ENCODE measurements at places on chromosomes 2 and 18. TPM values are rescaled to one million over a fixed set of nuclear protein-coding genes. Genes with fewer than 3 reads are reported as not detected.

DNA sequence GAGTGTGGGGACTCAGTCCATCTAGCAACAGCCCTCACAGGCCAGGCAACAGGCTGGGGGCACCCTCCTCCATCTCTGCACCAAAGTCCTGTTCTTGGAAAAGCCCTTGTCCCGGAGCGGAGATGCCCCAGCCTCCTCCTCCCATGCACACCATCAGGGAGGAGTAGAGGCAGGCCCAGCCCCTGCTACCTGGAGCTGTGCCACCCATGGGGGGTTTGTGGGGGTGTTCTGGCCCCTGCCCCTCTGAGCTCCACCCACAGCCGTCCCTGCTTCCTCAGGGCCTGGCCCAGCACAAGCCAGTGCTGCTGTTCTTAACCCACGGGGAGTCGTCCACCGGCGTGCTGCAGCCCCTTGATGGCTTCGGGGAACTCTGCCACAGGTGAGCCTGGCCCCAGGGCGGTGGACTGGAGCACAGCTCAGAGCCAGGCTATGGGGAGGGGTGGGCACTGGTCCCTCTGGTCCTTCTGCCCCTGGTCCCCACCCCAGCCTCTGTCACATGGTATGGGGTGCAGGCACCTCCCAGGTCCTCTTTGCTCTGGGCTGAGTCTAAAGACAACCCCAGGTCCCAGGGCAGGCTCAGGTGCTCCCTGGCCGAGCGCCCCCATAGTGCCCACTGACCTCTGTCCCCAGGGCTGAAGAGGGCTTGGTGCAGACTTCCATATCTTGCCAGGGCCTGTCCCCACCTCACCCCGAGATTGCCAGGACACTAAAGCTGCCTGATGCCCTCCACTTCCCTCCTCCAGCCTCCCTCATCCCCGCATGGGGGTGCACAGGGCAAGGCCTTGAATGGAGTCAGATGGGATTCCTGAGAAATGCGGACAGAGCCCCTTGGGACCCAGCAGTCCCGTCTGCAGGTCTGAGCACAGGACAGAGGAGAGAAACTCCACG lies 2.7 kb downstream of the AGXT start:
- no peak for DNase-seq

DNA sequence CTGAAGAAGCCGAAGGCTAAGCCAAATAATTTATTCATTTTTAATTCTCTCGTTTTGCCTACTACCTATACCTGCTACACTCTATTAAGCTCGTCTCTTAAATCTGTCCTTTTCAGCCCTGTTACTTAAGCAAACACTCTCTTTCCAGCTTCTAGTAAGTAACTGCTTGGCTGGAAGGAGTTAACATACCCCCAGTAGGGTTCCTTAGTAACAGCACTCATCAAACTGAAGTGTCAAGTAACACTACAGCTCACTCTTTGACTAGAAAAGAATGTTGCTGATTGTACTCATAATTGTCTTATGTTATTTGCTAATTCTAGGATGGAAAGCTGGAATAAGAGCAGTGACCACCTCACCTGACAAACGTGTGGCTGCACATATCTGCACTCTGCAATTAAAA lies 120.0 kb upstream of the SCN7A start:
- DNase-seq, result no peak

DNA sequence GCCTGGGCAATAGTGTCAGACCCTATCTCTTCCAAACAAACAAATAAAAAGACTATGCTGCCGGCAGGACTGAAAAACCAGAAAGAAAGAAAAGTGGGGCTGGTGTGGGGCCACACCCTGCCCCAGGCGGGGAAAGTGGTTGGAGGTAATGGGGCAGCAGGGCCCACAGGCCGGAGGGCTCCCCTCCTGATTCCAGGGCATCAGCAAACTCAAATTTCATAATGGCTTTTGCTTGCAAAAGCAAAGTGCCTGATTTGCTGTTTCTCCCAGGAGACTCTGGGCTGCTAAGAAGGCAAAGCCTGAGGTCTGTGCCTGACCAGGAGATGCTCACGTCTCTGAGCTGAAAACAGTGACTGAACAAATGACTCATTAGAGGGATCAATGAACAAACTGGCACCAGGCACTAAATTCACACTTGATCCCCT lies 121.9 kb downstream of the HDAC4 start:
- no peak for DNase-seq

DNA sequence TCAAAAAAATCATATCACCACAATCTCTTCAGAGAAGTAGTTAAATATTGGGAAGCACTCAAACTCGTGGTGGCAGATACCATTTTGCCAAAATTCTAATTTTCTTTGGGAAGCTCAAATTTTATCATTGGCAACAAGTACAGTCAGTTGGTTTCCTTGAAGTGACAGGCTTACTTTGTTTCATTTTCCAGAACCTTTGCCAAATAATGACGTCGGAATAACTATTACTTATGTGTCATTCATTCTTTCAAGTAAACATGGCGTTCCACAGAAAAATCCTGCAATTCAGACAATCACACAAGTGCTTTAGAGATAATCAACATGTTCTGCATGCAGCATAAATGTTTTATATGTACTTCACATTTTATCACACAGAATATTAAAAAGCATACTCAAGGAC lies 5.4 kb downstream of the TTLL4 start:
- no peak for DNase-seq

The IL1RL2 gene
- not detected for total RNA-seq

- no peak for DNase-seq
These were observed 3.0 kb downstream of the ZDBF2 start for GRCh38 chr2:206277503-206277902.

The CD28 gene
- total RNA-seq, result not detected

The ANKAR gene
- total RNA-seq, result 8.5 TPM

GRCh38 chr18:70973626-70974025 lies 684.8 kb downstream of the SOCS6 start:
- no peak for DNase-seq

DNA sequence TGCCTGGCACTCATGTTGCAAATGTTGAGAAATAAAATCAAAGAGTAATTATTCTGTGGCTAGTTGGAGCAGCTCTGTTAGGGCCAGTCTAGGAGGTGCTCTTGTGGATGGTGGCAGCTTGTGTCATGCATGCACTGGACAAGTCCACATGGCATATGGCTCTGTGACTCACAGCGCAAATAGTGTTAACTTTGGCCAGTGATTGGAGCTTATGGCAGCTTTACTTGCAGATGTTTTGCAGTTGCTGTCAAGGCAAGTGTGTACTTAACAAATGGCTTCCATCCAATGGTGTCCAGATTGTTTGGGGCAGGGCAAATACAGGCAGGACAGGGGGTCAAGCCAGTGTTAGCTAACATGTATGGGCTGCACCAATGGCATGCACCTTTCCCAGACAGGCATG lies 26.1 kb upstream of the TMX3 start:
- no peak for DNase-seq

DNA sequence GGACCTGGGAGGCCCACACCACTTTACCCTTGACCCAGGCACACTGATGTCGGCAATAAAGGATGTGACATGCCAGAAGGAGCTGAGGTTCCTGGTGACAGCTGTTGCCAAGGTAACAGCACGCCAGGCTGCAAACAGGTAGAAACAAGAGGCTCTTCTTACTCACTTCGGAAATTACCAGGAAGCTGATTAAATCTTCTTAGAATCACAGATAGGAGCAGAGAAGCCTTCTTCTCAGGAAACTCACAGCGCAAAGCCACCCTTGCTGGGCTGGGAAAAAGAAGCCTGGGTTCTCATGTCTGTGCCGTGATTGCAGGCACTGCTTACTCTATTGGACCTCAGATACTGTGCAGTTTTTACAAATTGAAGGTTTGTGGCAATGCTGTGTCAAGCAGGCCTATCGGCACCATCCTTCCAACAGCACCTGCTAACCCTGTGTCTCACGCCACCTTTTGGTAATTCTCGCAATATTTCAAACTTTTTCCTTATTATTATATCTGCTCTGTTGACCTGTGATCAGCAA lies 61.0 kb upstream of the TAF1B start:
- DNase-seq, result no peak

DNA sequence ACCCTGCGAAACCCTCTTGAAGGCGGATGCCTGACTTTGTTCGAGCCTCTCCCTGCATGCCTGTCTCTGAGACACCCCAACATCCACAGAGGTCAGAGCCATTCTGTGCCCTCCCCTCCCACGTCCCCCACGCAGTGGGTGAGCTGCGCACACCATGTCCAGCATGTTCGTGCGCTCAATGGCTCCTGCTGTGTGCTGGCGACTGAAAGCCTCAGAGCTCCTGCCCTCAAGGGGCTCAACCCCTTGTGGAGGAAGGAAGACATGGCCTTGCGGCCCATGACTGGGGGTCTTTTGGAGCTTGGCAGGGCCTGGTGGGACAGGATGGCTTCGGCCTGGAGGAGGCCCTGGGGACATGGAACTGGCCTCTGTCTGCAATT lies 45.7 kb downstream of the ANKMY1 start:
- no peak for DNase-seq

- DNase-seq, result peak; percentile 76
These were observed 49.0 kb downstream of the PLEKHB2 start for GRCh38 chr2:131154071-131154531.

The ADGRF3 gene
- total RNA-seq, result 4.9 TPM

- no peak for DNase-seq
These were observed 174.6 kb upstream of the ALPP start for GRCh38 chr2:232203936-232204335.

The SERPINB13 gene
- not detected for total RNA-seq

DNA sequence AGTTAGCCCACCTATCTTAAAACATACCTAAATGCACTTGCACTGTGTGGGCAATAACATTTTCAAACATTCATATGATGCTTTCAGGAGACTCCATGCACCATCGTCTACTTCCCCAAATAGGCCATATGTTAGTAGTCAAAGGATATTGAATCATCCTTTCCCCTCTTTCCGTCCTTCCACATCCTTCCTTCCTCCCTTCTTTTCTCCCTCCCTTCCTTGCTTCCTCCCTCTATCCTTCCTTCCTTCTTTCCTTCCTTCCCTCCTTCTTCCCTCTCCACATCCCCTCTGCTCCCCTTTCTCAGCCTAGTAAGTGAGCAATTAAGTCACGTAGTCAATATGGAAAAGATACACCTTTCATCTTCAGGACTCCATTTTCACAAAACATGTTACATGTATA lies 73.8 kb downstream of the ZEB2 start:
- no peak for DNase-seq

GRCh38 chr2:157264099-157264498 lies 6.6 kb downstream of the GALNT5 start:
- no peak for DNase-seq

The MTHFD2 gene
- total RNA-seq, result 20.0 TPM

The MFSD6 gene
- 2.4 TPM for total RNA-seq

The ST8SIA5 gene
- 0.49 TPM for total RNA-seq

The RPRM gene
- 6.4 TPM for total RNA-seq

- no peak for DNase-seq
These were observed 39.7 kb downstream of the TWIST2 start for GRCh38 chr2:238887616-238888015.

The ELP2 gene
- total RNA-seq, result 90.5 TPM

- no peak for DNase-seq
These were observed 1.1 kb downstream of the KCNJ3 start for GRCh38 chr2:154699575-154699930.

The GKN1 gene
- not detected for total RNA-seq

DNA sequence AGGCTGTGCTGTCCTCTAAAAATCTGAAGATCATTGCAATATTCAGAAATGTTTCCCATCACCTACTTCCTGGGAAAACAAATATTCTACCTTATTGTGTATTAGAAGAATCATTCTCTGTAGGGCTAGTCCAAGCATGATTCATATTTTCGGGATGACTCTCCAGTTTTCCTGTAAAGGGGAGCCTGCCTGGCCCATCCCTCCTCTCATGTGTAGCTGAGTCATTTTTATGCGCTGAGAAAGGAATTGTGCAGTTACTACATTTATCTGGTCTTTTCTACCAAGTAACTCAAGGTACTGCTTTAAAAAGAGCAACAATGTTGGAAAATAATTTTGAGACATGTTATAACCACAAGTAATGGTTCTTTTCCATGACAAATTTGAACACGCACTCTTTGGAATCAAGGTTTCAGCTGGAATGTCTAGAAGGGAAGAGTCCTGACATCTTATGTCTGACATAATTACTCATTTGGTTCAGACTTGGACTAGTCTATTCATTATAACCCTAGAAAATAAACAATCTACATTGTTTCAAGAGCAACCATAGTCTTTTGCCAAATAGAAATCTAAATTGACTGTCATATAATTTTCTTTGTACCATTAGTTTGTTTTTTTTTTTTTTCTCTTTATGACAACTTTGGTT lies 6.6 kb downstream of the DSG3 start:
- DNase-seq, result no peak

DNA sequence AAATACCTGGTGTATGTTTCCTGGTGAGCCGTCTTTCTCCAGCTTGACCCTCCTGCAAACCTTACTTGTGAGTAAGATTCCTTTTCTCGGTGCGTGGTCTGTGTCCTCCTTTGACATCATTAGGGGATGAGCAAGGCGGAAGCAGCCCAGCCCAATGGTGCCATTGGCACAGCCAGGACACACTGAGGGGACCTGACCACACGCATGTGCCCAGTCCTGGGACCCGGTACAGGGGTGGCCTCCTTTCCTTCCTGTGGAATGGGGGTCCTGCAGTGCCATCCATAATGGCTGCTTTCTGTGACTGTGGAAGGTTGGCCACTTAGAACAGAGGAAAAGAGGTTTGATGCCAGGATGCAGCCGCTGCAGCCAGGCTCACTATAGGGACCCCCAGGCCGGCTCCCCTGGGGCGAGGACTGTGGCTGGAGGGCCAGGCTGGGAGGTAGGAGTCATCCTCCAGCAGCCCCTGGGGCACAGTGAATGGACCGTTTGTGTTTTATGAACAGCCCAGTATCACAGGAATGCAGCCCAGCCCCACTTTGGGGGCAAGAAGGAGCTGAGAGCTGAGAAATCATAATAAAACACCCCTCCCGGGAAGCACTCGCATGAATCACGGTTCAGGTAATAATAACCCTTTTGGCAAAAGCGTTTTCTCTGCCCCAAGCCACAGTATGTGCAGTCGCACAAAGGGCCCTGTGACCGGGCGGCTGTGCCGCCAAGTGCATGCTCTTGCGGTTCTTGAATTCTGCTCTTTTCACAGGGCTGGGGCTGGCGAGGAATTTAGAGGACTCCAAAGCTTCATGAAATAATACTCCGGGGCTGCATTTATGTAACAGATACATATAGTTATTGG lies 73.2 kb downstream of the ASB1 start:
- no peak for DNase-seq

DNA sequence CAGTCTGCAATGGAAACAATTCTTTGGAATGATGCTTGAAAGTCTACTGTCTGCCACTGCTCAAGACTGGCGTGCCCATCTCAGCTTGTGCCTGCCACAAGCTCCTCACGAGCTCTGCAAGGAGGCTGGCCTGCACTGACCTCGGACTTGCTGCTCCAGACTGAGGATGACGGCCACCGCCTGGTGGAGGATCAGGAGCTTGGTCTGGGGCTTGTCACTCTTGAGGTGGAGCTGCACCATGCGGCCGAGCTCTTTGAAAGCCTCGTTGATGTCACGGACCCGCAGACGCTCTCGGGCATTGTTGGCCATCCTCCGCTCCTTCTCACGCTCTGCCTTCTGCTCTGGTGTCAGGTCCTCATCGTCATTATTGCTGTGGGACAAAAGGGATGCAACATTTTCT lies 269.4 kb upstream of the CCDC68 start:
- no peak for DNase-seq

The IL18RAP gene
- total RNA-seq, result not detected

The MC5R gene
- total RNA-seq, result 0.56 TPM

GRCh38 chr18:3219631-3220335 lies at the start of gene MYOM1:
Gene MYOM1, minus strand, starts transcription at chr18:3219968. Its CDS starts 4,745 bp downstream, at chr18:3215223.
- no peak for DNase-seq

Measured in endothelial cell (in vitro differentiated cells).